ENCODE measurements at places on chromosomes 5 and 9.

DNA sequence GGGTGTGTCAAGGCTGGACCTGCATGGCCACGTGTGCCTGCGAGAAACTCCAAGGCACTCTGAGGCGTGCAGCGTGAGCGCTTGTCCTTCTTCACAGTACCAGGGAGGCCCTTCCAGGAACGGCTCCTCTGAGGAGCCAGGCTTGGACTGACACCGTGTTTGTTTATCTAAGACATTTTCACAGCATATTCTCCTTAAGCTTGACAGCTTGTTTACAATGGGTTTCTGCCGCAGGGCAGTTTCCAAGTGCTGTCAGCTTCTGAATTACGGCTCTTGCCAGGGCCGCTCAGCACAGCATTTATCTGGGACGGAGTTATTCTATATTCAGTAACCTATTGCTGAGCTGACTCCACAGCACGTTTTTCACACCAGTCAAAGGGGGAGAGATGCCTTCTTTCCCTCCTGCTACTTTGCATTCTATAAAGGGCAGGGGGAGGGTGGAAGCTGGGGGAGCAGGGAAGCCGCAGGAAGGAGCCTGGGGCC, 98.4 kb downstream of the LMNB1 start:
- no peaks in the 10 kb centered on the region for H3K27me3 ChIP-seq
- H3K36me3 ChIP-seq, result no peaks in the 10 kb centered on the region
- H3K27ac ChIP-seq, result no peak overlapping the region
- no peak overlapping the region for H3K4me3 ChIP-seq

DNA sequence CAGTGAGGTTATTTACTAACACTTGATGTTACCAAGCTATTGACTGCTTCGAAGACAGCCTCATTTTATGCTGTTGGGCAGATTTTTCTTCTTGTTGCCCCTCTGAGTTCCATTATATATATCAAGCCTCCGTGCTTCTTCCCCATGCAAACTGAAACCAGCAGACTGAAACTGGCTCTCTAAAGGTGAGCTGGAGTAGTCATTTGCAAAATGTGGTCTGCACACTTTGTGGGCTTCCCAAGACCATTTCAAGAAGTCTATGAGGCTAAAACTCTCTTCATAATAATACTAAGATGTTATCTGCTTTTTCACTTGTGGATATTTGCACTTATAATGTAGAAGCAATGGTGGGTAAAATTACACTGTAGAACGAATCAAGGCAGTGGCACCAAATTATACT, 13.9 kb downstream of the SLC36A1 start:
- H3K36me3 ChIP-seq, result peaks cover 4% of the 10 kb centered on the region
- H3K27me3 ChIP-seq, result no peaks in the 10 kb centered on the region
- H3K4me3 ChIP-seq, result no peak overlapping the region
- H3K4me1 ChIP-seq, result no peaks in the 10 kb centered on the region
- H3K27ac ChIP-seq, result no peak overlapping the region

DNA sequence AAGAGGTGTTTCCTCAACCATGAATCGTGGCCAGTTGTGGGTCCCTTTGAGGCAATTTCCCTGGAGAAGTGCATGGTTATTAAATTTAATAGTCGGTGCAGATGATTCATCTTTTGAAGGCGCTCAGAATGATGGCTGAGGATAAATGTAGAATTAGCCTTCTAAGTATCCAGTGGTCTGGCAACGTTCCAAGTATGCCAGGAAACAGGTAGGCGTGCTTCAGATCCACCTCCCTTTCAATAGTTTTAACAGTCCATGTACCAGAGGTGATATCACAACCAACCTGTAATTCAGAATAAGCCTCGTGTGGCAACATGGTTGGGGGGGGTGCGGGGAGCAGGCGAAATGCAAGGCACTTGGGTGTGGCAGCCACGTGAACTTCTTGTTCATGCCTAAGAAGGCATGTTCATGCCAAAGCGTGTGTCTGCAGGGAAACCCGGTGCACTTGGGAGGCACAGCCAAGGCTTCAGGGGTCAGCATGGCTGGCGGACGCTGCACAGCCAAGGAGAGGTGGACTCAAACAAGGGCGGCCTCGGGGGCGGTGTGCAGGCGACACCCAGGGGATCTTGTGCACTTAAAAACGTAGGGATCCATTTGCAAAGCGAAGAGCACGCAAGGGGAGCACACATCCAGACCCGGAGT, 5.2 kb upstream of the NKD2 start:
- H3K4me1 ChIP-seq, result no peaks in the 10 kb centered on the region
- no peak overlapping the region for H3K4me3 ChIP-seq
- H3K27ac ChIP-seq, result no peak overlapping the region
- H3K27me3 ChIP-seq, result peaks cover 28% of the 10 kb centered on the region
- peak; percentile 34 for DNase-seq

GRCh38 chr5:107455111-107455544, 215.6 kb downstream of the EFNA5 start:
- H3K27me3 ChIP-seq, result no peaks in the 10 kb centered on the region
- peak; percentile 33 for DNase-seq
- H3K36me3 ChIP-seq, result no peaks in the 10 kb centered on the region
- H3K4me1 ChIP-seq, result peaks cover 2% of the 10 kb centered on the region
- H3K4me3 ChIP-seq, result no peak overlapping the region

GRCh38 chr9:596703-597102, 244.8 kb upstream of the DMRT1 start:
- DNase-seq, result no peak
- no peak overlapping the region for H3K4me3 ChIP-seq
- H3K27me3 ChIP-seq, result no peaks in the 10 kb centered on the region
- no peaks in the 10 kb centered on the region for H3K4me1 ChIP-seq

DNA sequence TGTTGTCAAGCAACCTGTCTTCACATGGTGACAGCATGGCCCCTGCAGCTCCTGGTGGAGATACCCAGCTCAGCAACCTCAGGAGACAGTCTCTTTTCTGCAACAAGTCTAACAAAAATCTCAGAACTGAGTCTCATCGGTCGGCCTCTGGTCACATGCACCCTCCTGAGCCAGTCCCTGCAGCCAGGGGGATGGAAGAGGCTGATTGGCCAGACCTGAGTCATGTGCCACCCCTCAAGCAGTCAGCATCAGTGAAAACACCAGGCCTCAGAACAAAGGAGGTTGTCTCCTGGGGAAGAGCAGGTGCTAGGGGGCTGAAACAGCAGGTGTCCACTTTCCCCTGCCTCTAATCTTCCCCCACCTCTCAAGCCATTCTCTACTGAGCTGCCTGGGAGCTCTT, 54.4 kb downstream of the SMIM23 start:
- H3K36me3 ChIP-seq, result no peaks in the 10 kb centered on the region
- H3K4me1 ChIP-seq, result no peaks in the 10 kb centered on the region
- no peak overlapping the region for H3K27ac ChIP-seq
- no peaks in the 10 kb centered on the region for H3K27me3 ChIP-seq
- no peak overlapping the region for H3K4me3 ChIP-seq

GRCh38 chr9:136529516-136530460, 16.1 kb downstream of the NOTCH1 start:
- H3K27ac ChIP-seq, result no peak overlapping the region
- no peak for DNase-seq
- no peak overlapping the region for H3K4me3 ChIP-seq
- no peaks in the 10 kb centered on the region for H3K27me3 ChIP-seq

GRCh38 chr9:93509084-93509483, 55.7 kb upstream of the FAM120AOS start:
- H3K27me3 ChIP-seq, result no peaks in the 10 kb centered on the region
- no peak overlapping the region for H3K4me3 ChIP-seq
- H3K36me3 ChIP-seq, result no peaks in the 10 kb centered on the region
- H3K4me1 ChIP-seq, result peaks cover 11% of the 10 kb centered on the region
- DNase-seq, result no peak
- no peak overlapping the region for H3K27ac ChIP-seq

All from fibroblast of lung (primary cell).